GM23338 (cell line): ENCODE measurements at places on chromosomes 12 and 14. TPM values are rescaled to one million over a fixed set of nuclear protein-coding genes. Genes with fewer than 3 reads are reported as not detected.

TRAFD1 gene
- total RNA-seq: 30.4 and 35.6 TPM in 2 replicates

GALNT4 gene
- total RNA-seq: 2.4 and 3.0 TPM in 2 replicates

- DNase-seq: peak; percentile 72
These were observed 24.3 kb downstream of the GPRC5A start for GRCh38 chr12:12915656-12916055.

GRCh38 chr12:124445826-124446225 is 121.6 kb downstream of the NCOR2 start:
- no peak for DNase-seq

GRCh38 chr14:35331605-35332516 is 39.7 kb downstream of the PSMA6 start:
- peak; percentile 22 for DNase-seq

DNA sequence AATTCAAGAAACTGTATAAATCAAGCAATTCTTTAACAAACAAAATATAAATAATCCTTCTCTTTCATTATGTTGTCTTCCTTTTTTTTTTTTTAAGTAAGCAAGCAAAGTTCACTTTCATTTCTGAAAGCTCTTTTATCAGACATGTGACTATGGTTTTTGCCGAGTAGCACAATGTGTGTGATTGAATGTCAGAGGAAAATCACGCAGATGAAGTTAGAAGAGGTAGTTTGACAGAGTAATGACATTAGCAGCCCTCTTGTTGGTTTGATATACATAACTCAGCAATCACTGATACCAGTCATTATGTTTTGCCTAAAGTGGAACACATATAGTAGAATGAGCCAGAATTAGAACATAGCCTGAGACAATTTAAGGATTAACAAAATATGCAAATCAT is 19.0 kb downstream of the ALX1 start:
- DNase-seq: no peak

DNA sequence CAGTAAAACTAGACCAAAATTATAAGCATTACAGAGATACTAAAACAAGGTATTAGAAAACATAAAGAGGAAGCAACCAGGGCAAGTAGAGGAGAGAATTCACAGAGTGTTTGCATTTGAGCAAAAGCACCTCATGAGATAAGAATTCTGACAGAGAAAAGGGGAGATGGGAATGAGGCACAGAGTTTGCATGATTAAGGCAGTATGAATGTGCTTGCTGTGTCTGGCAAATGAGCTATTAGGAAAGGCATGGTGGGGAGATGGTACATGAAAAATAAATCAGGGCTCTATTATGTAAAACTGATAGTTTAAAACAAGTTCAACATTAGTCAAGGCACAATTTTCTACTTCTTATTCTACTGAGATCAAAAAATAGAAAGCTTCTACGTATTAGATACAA is 23.1 kb downstream of the GARIN6 start:
- DNase-seq: peak; percentile 34

- no peak for DNase-seq
These were observed 458.8 kb downstream of the TMEM117 start for GRCh38 chr12:44294649-44295048.

GRCh38 chr12:82757059-82757458 is 70.4 kb downstream of the TMTC2 start:
- DNase-seq: no peak

GRCh38 chr12:5022465-5023061 is 21.1 kb upstream of the KCNA5 start:
- DNase-seq: peak; percentile 80

DNA sequence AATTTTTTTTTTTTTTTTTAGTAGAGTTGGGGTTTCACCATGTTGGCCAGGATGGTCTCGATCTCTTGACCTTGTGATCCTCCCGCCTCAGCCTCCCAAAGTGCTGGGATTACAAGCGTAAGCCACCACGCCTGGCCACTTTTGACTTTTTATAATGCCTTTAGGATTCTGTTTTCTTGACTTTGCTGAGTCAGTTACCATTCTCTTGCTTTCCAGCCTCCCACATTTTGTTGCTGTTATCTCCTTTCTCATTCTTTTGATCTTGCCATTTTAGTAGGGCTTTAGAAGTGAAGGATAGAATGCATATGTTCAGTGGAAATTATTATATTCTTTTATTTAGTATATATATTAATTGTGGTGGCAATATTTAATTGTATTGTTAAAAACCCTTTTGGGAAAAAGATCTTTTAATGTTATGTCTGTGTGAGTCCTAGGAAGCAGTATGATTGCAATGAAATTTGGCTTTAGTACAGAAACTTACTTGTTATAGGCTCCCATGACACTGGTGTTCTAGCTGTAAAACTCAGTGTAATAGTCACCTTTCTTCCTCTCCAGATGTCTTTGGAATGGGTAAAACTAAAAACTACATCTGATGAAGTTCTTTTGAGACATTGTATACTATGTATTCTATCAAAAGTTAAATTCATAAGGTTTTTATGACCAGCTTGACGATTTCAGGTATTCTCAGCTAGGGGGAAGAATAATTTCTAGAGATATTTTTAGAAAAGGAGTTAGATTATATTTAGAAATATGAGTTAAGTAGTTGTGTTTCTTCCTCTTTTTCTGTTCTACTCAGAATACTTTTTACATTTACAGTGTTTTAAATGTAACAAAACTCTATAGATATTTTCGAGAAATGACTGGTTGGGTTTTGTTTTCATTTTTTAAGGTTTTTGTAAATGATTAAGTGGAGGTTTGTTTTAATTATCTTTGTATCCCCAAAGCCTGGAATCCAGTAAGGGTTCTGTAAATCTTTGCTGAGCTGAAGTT is 74.7 kb downstream of the APAF1 start:
- DNase-seq: no peak

- peak; percentile 63 for DNase-seq
These were observed 973.3 kb upstream of the TMEM132C start for GRCh38 chr12:127293507-127294310.

GRCh38 chr14:80658155-80658554 is 283.4 kb downstream of the CEP128 start:
- no peak for DNase-seq

DNA sequence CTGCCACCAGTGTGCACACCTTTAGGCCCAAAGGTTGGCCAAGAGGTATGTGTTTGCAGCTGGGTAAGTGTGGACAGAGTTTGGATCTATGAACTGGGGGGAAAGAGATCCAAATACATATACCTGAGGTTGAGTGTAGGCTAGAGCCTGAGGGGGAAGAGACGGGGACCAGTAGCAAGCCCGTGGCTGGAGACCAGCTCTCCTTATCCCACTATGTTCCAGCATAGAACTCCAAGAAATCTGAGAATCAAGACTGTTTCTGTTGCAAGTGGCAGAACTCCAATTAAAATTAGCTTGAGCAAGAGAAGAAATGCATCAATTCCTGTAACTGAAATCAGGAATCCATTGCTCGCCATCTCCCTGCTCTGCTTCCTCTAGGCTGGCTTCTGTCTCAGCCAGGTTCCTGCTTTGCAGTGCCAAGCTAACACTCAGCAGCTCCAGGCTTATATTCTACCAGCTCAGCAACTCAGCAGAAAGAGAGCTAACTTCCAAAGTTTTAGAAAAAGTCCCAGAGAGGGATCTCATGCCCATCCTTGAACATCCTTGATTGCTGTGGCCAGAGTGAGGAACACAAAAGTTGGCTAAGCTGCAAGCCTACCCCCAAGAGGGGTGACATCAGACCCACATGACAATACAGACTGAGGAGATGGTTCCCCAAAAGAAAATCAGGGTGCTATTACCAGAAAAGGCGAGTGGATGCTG is 1.5 kb upstream of the PCK2 start:
- no peak for DNase-seq

GRCh38 chr12:130920723-130921381 is 32.9 kb upstream of the ADGRD1 start:
- DNase-seq: no peak

GRCh38 chr14:70827752-70828151 is 18.4 kb upstream of the MAP3K9 start:
- DNase-seq: no peak
